Suprapubic skin (tissue), 4 donors: ENCODE measurements at places on chromosomes 3 and 15. TPM values are rescaled to one million over a fixed set of nuclear protein-coding genes. Genes with fewer than 3 reads are reported as not detected.

The CD80 gene
- total RNA-seq = not detected

The FRMD5 gene
- total RNA-seq = 0.31 TPM

The ADAMTSL3 gene
- total RNA-seq = 3.6 TPM

DNA sequence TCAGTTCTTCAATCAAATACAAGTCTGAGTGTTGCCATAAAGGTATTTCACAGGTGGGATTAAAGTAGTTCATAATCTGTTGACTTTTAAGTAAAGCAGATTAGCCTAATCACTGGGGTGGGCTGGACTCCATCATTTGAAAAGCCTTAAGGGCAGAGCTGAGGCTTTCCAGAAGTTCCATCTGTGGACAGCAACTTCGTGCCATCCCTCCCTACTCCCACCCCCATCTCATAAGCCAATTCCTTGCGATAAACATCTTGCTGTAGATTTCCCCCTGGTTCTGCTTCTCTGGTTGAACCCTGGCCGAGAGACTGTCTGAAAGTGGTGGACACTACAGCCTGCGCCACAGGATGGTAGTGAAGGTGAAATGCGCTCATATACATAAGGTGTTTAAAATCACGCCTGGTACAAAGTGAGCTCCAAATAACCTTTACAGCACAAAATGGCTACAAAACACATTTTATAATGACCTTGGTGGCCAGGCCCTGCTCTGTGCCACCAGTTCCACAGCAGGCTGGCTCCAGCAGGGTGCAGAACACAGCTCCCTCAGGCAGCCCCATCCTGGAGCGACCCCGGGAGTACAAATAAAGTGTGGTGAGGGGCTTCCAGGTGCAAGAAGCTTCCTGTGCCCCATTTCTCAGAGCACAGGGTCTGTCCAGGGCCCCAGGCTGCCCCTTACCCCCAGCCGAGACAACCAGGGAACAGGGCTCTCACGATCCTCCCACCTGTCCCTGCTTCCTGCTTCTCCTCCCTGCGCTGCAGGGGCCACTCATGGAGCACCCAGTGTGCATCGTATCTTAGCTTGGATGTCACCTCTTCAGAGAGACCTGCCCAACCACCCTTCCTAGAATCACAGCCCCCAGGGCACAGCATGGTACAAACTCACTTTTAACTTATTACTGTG is 25.8 kb upstream of the GATA2 start:
- no peak for DNase-seq
- H3K4me1 ChIP-seq = no peaks in the 10 kb centered on the region
- H3K4me3 ChIP-seq = no peak overlapping the region
- no peaks in the 10 kb centered on the region for H3K36me3 ChIP-seq

GRCh38 chr3:122681284-122681973 is 790 bp downstream of the PARP14 start:
- H3K36me3 ChIP-seq = peaks cover 7% of the 10 kb centered on the region
- H3K27ac ChIP-seq = peak overlapping the region; percentile 93
- no peak for DNase-seq
- H3K27me3 ChIP-seq = no peaks in the 10 kb centered on the region
- peaks cover 31% of the 10 kb centered on the region for H3K4me1 ChIP-seq

- H3K27me3 ChIP-seq = no peaks in the 10 kb centered on the region
- H3K4me3 ChIP-seq = no peak overlapping the region
- no peaks in the 10 kb centered on the region for H3K4me1 ChIP-seq
Measured at GRCh38 chr3:167445491-167445890, 28.4 kb downstream of the SERPINI2 start.

DNA sequence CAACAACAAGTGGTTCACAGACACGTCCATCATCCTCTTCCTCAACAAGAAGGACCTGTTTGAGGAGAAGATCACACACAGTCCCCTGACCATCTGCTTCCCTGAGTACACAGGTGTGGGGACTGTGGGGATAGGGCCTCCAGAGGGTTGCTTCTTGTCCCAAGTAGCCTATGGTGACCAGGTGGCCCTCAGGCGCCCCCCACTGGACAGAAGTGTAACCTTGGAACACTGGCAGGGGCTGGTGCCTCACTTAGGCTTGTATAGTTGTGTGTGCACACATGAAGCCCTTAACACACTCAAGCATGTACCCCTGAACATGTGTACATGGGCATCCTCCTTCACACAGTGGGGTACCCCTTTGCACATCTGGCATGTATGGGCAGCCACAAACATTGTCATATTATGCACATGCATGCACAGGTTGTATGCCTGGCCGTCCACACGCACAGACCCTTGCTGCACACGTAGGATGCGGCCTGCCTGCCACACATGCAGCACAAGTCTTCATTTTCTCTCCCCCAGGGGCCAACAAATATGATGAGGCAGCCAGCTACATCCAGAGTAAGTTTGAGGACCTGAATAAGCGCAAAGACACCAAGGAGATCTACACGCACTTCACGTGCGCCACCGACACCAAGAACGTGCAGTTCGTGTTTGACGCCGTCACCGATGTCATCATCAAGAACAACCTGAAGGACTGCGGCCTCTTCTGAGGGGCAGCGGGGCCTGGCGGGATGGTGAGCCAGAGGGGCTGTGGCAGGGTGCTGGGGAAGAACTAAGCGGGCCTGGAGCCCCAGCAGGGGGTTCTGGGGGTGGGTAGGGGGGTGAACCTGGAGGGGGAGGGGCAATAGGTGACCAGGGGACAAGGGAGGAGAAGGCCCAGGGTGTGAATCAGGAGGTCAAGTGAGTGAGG is 11.7 kb upstream of the SEMA3B start:
- H3K36me3 ChIP-seq = peaks cover 34% of the 10 kb centered on the region
- peak overlapping the region; percentile 29 for H3K27ac ChIP-seq
- H3K4me3 ChIP-seq = no peak overlapping the region
- no peak for DNase-seq

GRCh38 chr3:50321336-50322114 is 1.0 kb downstream of the HYAL2 start:
- H3K4me3 ChIP-seq = peak overlapping the region; percentile 93
- peaks cover 84% of the 10 kb centered on the region for H3K4me1 ChIP-seq
- H3K27ac ChIP-seq = peak overlapping the region; percentile 96
- no peaks in the 10 kb centered on the region for H3K27me3 ChIP-seq
